ENCODE measurements at places on chromosomes 3 and 15. TPM values are rescaled to one million over a fixed set of nuclear protein-coding genes. Genes with fewer than 3 reads are reported as not detected.

The CISH gene
- polyA plus RNA-seq, result 6.4 TPM

The PRSS50 gene
- polyA plus RNA-seq, result 2.0 TPM

The GSK3B gene
- polyA plus RNA-seq, result 20.4 TPM

The PEX11A gene
- 12.0 TPM for polyA plus RNA-seq

The FOXB1 gene
- polyA plus RNA-seq, result not detected

GRCh38 chr15:64522226-64522823 is 61.9 kb downstream of the ZNF609 start:
- H3K4me1 ChIP-seq, result peaks cover 37% of the 10 kb centered on the region
- H3K27me3 ChIP-seq, result no peaks in the 10 kb centered on the region
- DNase-seq, result peak; percentile 42
- H3K36me3 ChIP-seq, result no peaks in the 10 kb centered on the region
- H3K4me3 ChIP-seq, result no peak overlapping the region
- peak overlapping the region; percentile 56 for H3K27ac ChIP-seq

DNA sequence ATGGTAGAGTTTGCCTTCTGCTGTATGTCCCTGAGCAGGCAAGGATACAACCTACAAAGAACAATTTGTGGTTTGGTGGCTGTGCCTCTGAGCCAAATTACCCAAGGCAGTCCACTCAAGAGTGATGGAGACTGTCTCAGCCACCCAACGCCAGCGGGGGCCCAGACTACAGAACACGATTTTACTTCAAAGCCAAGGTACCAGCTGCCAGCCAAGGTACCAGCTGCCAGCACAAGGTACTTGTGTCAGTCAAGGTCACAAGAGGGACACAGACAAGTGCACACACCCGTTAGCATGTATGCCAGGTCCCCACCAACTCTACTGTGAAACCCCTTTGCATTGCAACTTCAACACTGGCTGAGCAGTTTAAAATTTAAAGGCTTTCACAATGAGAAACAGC is 23.5 kb downstream of the COLQ start:
- H3K27me3 ChIP-seq, result no peaks in the 10 kb centered on the region
- peaks cover 22% of the 10 kb centered on the region for H3K4me1 ChIP-seq
- H3K4me3 ChIP-seq, result no peak overlapping the region
- no peaks in the 10 kb centered on the region for H3K36me3 ChIP-seq
- DNase-seq, result no peak

- no peak for DNase-seq
- H3K27me3 ChIP-seq, result peaks cover 9% of the 10 kb centered on the region
- H3K4me1 ChIP-seq, result no peaks in the 10 kb centered on the region
- H3K36me3 ChIP-seq, result no peaks in the 10 kb centered on the region
- no peak overlapping the region for H3K27ac ChIP-seq
- H3K4me3 ChIP-seq, result no peak overlapping the region
Measured at GRCh38 chr3:140472306-140473020, 205.4 kb upstream of the TRIM42 start.

Measured in cardiac muscle cell (in vitro differentiated cells and primary cell).